ENCODE measurements at places on chromosomes 3 and 15.

DNA sequence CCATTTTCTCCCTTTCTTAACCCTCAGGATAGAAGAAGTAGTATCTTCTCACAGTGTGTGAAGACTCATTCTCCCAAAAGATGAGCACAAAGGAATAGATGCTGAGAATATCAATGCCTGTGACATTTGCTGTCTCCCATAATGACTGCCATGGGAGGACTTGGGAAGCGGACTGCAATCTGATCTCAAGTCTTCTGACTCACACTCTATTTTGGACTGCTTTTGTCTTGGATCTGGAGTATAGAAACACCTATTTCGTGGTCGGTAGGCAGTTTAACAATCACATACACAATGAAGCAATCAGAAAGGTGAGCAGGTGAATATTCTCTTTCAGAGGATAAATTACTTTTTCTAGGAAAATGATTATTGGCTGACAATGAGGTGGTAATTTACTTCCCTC lies 852.0 kb downstream of the FHIT start:
- no peak for DNase-seq

GRCh38 chr3:64351713-64352638 lies 126.7 kb upstream of the PRICKLE2 start:
- no peak for DNase-seq

DNA sequence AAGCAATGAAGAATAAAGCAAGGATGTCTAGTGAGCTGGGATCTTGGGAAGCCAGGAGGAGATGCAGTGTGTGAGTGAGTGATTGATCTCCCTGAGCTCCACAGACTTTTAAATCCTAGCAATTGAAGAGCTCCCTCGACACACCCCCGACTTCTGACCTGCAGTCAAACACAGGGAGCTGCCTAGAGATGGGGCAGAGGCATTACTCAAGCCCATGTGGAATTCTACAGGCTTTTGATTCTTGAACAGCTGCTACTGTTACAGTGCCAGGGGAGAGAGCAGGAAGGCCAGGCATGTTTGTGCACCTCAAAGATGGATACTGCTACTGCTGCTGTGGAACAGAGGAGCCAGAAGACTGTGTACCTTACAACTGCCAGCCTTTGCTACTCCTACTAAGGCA lies 1403.1 kb upstream of the ALCAM start:
- no peak for DNase-seq

DNA sequence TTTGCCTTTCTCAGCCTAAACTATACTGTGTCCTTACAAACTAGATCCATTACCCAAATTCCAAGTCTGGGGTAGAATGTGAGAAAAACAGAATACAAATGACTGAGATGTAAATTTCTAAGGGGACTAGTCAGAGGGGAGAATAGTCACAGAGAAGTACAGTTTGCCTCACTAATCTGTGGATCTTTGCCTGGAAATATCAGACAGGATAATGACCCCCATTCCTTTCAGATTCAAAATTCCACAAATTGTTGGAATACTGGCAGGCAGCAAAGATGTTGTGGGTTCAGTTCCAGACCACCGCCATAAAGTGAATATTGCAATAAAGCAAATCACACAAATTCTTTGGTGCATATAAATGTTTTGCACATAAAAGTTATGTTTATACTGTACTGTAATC lies 762.8 kb upstream of the NR2F2 start:
- DNase-seq: no peak

DNA sequence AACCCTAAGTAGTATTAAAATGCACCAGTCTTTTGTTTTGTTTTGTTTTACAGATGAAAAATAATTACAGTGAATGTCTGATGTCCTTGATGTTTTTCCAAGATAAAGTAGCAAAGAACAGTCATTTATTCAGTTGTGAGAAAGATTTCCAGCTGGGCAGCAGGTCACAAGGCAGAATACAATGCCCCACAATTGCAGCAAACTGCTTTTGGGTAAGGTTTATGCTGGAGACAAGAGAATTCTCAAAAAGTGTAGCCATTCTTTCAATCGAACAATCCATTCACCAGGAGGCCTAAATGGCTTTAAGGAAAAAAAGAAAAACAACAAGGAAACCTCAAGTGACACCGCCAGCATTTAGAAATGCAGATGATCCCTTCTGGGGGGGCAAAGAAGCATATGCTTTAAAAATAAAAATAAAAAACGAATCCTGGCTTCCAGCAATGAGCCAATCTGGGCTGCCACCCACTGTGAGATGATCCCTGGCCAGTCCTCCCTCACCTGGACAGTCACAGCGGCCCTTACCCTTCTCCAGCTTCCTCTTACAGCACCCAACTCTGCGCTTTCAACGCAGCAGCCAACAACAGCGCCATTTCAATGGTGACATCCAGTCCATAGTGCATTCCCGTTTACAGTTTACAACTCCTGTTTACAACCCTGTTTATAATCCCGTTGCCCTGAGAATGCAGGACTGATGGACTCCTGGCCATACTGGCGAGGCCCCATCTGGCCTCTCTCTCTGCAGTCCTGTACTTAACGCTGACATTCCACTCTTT lies 25.7 kb upstream of the WNT5A start:
- DNase-seq: no peak

GRCh38 chr3:140205598-140205997 lies 270.6 kb downstream of the CLSTN2 start:
- no peak for DNase-seq
